Globus pallidus (tissue), 1 donor: ENCODE measurements at places on chromosomes 6 and 20.
A peak's percentile ranks its signal among the peaks of the same experiment; 100 is the strongest.

DNA sequence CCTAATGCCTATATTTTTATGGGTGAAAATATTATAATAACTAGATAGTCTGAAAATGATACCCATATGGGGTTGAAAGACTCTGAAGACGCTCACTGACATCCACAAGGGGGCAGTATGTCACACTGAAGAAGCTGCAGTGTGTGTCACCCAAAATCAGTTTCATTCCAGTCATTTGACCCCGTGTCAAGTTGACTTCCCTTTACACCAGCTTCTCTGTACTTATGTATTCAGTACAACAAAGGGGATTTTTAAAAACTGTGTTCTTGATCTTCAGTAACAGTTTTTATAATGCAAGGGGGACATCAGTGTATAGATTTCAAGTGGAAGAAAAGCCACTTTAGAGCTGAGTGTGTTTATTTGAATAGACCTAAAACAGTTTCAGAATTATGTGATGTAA is 19.3 kb downstream of the FAXC start:
- peak; percentile 62 for DNase-seq

GRCh38 chr20:22490287-22491193 is 93.8 kb downstream of the FOXA2 start:
- DNase-seq: no peak

- no peak for DNase-seq
Observed at GRCh38 chr20:17615645-17616479, 46.0 kb downstream of the DSTN start.

GRCh38 chr20:16451001-16451400 is 122.2 kb downstream of the KIF16B start:
- no peak for DNase-seq

- no peak for DNase-seq
Observed at GRCh38 chr6:149003560-149003959, 256.7 kb downstream of the UST start.

GRCh38 chr6:145017516-145017915 is 717.8 kb downstream of the EPM2A start:
- DNase-seq: no peak

GRCh38 chr20:5189917-5190316 is 63.1 kb downstream of the CDS2 start:
- no peak for DNase-seq

- DNase-seq: peak; percentile 52
Observed at GRCh38 chr6:32852844-32853540, 512 bp downstream of the TAP1 start.

DNA sequence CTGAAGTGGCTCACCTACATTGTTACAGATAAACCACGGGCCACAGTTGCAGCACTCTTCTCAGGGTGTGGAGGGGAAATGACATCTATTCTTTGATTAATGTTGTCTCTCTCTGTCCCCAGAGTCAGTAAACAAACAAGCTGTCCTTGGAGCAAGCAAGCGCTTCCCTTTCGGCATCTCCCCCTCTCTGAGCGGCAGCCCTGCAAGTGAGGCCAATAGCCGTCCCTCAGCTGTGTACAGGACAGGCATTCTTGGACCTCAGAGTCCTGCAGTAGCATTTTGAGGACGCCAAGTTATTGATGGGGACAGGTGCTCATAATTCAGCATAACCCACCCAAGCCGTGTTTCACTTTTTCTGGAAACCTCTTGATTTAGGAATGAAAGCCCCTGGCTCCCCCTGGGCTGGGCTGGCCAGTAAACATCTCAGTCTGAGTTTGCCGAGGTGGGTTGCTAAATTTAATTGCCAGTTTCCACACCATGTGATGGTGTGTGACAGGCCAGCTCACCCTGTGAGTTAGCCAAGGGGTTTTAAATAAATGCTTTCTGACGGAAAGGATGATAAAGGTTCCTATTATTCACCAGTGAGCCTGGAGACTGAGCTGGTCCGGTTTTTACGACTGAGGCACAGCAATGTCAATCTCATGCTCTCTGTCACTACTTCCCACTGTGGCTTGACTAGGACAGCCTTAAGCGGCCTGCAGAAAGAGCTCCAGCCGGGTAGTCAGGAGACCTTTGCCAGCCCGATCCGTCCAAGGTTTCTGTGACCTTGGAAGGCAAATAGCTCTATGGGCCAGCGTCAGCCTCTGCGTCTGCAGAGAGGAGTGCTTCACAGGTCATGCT is 214.8 kb upstream of the RREB1 start:
- no peak for DNase-seq

GRCh38 chr20:3158968-3159431 is 665 bp downstream of the FASTKD5 start:
- DNase-seq: no peak

GRCh38 chr20:58131151-58131550 is 97.3 kb downstream of the ANKRD60 start:
- DNase-seq: peak; percentile 57

DNA sequence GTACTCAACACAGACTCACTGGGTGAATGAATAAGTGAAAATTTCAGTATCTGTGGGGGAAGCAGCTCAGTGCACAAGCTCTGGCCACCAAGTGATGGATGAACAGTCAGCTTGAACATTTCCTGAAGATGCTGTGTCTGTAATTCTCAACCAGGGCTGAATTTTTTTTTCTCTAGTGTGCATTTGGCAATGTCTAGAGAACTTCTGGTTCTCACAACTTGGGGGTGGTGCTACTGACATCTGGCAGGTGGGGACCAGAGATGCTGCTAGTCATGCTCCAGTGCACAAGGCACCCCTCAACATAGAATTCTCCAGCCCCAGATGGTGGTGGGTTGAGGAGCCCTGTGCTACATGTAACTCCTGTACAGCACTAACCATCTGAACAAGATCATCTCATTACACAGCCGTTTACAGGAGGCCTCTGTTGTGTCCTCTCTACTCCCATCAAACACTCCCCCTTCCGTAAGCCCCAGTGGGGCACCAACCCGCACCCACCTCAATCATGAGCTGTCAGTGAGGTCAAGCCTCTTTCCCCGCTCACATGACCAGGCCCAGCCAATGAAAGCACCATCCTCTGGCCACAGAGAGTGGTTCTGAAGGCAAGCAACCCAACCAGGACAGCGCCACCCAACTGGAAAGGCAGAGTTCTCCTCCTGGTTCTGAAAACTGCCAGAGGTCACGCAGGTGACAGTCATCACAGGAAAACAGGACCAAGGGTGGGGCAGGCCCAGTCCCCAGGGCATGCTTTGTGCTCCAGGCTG is 103.9 kb upstream of the PMEPA1 start:
- DNase-seq: no peak

DNA sequence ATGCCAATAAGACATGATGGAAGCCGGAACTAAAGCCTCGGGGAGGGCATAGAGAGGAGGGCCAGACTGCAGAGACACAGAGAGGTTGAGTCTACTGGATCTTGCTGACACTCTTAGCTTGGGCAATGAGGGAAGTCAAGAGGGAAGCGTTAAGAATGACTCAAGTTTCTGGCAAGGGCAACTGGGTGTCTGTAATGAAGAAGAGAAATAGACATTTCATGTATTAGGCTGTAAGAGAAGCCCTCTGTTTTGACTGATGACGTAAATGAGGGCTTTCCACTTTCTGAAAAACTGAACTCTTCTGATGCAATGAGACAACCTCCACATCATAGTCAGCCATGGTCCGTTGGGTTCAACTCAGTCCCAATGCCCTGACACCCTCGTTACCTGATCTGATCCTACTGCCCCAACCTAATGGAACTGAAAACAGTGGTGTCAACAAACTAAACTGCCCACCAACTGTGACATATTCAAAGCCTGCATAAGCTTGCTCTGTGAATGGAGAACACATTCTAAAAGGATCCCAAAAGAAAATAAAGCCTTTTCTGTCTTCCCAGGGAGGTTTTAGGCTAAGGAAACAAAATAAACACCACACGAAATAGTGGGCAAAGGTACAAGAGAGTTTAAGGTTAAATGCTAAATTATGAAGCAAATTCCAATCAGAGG is 45.8 kb upstream of the PNRC1 start:
- DNase-seq: peak; percentile 48

DNA sequence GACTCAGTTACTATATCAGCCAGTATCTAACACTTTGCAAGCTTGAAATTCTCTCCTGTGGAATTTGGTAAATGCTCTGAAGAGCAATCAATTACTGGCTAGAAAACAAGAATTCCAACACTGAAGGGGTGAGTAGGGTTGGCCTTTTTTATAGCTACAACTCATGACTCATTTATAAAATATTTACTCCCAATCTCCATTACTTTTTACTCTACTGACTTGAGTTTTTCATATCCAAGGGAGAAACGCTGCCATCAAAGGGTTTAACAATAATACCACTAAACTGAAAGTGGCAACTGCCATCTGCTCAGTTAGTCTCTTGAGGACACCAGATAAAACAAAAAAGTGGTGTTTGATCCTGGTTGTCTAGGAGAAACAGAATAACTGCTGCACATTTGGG is 203.1 kb downstream of the UBE3D start:
- no peak for DNase-seq

GRCh38 chr6:17585766-17586490 is 14.2 kb upstream of the FAM8A1 start:
- no peak for DNase-seq

DNA sequence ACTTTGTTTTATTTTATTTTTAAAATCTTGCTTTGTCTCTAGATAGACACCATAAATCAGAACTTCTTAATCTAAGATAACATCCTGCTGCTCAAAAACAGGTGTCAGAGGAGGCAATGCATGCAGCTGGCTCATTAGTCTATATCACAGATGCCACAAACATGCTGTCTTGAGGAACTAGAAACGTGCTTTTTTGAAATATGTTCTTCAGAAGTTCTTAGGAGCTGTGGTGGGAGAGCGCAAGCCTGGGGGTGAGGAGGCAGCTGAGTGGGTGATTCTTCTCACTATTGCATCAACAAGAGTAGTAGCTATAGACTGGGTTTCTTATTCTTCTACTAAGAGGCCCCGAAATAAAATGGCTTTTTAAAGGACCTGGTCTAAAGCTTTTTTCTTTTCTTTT is 23.4 kb downstream of the IL22RA2 start:
- no peak for DNase-seq

- no peak for DNase-seq
Observed at GRCh38 chr20:48308882-48309281, 518.9 kb downstream of the PREX1 start.

- no peak for DNase-seq
Observed at GRCh38 chr20:44648068-44648467, 3.4 kb downstream of the ADA start.

DNA sequence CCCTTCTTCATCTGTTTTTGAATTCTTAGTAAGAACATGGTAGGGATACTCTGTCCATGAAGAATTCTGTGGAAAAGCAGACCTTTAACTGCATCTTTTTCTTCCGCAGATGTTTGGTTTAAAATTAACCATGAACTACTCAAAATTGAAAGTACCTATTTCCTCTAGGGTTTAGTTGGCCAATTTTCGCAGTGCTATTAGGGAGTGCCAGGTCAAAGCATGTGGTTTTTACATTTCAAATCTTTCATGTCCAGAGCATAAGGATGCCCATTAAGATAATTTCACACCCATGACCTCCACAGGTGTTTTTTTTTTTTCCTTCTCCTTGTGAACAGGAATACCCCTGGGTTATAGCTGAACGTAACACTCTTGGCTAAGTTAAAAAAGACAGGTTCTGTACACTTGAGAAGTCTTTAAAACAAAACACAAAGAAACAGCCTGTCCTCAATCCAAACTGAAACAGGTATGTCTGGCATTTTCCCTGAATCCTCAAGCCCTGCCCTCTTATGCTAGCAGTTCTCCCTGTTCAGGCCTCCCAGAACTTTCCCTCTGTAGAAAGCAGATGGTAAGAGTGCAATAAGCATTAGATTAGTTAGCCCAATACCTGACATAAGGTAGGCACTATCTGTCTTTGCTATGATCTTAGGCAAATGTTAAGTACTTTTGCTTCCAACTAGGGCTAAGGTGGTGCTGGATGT is 67.1 kb downstream of the ELOVL5 start:
- no peak for DNase-seq

DNA sequence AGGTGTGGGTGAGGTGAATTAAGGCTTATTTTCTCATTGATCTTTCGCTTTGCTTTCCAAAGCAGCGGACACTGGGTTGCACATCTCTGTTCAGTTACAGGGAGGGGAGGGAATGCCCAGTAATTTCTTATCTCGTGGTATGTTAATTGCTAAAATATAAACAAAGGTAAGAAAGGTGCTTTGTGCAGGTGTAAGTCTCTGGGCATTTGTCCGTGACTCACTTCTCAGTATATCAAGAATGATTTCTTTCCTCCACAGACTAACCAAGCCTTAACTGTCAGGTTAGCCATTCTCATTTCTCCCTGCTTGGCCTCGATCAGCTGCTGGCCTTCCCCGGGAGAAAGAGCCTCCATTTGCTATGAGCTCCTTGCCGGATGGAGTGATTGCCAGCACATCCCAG is 862.1 kb downstream of the KIF16B start:
- no peak for DNase-seq

DNA sequence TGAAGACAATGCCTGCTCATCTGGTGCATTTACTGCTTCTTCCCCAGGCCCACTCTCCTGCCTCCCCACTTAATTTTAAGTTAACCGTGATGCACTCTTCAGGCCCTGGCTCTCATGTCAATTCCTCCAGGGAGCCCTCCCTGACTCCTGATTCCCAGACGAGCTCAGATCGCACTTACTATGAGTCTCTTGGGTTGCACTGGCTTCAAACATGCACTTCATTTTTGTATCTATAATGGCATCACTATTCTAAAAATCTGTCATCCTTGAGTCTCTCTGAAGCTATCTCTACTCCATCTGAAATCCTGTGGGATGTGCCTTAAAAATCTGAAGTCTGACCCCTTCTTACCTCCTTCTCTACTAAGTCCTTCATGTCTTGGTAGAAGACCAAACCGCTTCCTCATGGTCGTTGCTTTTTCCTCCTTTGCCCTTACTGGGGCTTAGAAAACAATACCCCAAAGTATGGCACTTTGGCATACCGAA is 24.7 kb downstream of the COX4I2 start:
- DNase-seq: no peak

DNA sequence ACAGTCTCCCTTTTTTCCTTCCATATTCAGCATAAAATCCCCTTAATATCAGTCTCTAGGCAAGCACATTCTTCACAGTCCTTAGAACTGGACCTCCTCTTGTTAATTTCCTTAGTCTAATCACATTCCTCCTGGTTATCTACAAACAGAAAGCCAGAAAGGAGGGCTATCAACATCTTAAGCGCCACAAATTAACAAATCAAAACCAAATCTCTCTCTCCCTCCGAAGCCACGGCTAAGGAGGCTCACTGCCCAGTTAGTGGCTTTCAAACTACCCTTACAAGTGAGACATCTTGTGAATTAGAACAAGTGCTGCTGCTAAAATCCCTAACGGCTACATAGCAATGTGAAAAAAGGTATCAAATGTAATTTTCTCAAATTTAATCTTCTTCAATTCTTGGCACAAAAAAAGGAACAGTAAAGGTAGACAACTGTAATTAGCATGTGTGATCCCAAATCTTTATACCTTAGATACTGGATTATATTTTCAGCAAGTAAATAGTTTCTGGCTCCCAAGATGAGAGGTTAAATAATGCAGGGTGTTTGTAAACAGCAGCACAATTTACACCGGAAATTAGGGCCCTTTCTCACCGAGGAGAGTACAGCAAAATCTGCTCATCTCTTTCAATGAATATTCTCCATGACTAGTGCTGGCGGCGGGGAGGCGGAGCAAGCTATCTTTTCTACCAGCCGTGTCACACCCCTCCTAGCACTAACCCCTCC is 1.4 kb upstream of the TRIM39 start:
- no peak for DNase-seq

- DNase-seq: no peak
Observed at GRCh38 chr20:56328861-56329260, 29.9 kb upstream of the FAM210B start.
